EL (cell line): ENCODE measurements at places on chromosomes 11 and 22.
A peak's percentile ranks its signal among the peaks of the same experiment; 100 is the strongest.

GRCh38 chr11:72807792-72808191 lies 6.4 kb upstream of the ATG16L2 start:
- DNase-seq = no peak

DNA sequence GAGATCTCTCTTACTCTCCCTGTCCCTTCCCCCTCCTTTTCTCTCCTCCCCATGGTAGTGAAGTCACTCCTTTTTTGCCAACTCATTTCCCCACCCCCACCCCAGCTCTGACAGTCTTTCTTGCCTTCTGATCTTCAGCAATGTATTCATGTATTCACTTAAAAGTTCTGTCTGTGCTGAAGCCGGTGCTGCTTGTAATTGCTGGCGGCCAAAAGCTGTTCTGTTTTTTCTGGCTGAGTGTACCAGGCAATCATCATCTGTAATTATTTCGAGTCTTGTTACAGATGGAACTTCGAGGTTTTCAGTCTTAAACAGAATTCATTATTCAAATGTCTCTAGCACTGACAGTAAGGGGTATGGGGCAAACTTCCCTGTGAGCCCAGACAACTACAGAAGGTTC lies 99.5 kb downstream of the SPATA19 start:
- no peak for DNase-seq

DNA sequence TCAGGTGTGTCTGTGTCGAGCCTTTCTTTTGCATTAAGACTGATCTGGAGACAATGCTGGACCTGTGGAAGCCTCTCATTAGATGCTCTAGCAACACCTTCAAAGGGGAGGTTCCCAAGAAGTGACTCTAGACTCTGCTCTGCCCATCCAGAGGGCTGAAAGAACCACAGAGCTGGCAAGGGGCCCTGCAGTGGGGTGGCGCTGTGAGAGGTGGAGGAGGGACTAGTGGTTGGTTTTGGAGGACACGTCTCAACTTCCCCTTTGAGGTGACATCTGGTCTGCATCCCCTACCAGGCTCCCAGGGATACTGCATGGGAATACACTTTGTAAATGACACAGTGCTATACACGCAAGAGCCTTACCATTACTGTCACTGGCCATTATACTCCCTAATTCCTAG lies 34.2 kb upstream of the SYT13 start:
- DNase-seq = no peak

DNA sequence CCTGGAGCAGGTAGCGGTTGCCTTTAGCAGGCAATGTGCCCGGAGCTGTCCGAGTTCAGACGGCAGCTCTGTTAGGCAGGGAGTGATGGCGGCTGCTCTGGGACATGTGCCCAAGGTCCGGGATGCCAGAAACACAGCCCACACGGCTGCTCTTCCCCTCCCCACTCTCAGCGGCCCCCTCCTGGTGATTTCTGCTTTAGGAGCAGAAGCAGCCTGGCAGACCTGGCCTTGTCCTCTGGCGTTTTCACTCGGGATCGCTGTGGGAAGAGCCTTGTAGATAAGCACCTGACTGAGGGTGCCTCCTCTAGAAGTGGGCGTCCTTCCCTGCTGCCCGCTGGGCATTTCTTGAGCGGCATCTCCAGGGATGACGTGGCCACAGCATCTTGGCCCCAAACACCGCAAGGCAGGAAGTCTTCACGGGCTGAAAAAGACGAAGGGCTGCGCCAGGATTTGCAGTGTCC lies 392.2 kb downstream of the TBC1D22A start:
- DNase-seq = peak; percentile 83

- peak; percentile 62 for DNase-seq
Measured at GRCh38 chr11:107017433-107018218, 650 bp downstream of the GUCY1A2 start.

GRCh38 chr11:44770401-44770800 lies 43.6 kb downstream of the TSPAN18 start:
- no peak for DNase-seq

GRCh38 chr11:61679893-61680621 lies at the start of gene DAGLA:
Gene DAGLA (plus strand): TSS chr11:61680391. CDS start chr11:61720156, 39,765 bp downstream.
- peak; percentile 62 for DNase-seq

GRCh38 chr11:40129266-40129665 lies 1330.2 kb downstream of the LRRC4C start:
- no peak for DNase-seq

- no peak for DNase-seq
Measured at GRCh38 chr11:117097014-117097388, 1.2 kb downstream of the SIK3 start.

DNA sequence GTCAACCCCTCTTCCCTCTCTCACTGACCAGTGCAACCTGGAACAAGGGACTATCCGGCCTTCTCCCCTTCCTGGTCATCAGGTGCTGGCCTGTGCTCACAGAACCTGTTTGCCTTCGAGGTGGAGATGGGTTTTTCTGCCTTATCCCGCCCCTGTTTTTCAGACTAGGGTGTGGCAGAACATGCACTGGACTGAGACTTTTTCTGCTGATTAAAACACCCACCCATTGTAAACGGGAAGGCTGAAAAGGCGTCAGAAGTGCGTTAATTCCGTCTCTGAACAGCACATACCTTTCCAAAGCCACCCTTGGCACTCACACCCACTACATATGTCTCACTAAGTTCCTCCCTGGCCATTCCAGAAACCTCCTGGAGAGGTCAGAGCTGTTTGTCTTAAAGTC lies 4.4 kb upstream of the B3GNT6 start:
- DNase-seq = no peak

DNA sequence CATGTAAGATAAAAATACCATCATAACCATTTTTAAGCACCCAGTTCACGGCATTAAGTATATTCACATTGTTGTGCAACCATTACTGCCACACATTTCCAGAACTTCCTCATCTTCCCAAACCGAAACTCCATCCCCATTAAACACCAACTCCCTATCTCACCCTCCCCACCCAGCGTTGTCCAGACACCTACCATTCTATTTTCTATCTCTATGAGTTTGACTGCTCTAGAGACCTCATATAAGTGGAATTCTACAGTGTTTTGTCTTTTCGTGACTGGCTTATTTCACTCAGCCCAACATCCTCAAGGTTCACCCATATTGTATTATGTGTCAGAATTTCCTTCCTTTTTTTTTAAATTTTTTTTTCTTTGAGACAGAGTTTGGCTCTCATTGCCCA lies 45.2 kb downstream of the PPFIA1 start:
- no peak for DNase-seq

DNA sequence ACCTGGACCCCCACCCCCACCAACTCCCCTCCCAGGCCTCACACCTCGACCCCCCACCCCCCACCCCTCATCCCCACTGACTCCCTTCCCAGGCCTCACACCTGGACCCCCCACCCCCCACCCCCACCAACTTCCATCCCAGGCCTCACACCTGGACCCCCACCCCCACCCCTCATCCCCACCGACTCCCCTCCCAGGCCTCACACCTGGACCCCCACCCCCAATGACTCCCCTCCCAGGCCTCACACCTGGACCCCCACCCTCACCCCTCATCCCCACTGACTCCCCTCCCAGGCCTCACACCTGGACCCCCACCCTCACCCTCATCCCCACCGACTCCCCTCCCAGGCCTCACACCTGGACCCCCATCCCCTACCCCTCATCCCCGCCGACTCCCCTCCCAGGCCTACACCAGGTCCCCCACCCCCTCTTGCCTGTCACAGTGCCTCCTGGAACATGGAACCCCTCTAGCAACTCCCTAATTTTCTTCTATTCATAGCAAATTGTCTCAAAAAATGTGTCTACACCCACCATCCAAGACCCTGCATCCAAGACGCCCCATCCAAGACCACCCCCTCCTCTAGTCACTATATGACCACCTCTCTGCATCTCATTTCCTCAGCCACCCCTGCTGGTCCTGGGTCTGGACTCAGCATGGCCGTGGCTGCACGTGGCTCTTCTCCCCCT lies 36.9 kb upstream of the BRSK2 start:
- no peak for DNase-seq

DNA sequence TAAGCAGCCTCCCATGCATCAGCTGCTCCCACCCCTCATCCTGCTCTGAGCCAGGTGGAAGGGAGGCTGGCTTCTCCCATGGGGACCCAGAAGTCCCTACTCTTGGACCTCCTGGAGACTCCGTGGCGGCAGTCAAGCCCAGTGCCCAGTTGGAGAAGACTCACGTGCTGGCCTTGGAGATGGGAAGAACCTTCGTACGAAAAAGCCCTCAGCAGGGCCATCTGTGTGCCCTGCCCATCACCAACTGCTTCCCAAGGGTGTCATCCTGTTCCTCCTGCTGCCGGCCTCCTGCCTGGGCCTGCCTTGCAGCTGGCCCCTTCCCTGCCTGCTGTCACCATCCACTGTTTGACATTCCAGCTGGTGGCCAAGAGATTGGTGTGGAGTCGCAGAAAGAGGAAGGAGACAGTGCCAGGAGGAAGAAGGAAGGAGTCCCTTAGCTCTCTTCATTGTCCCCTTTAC lies 28.0 kb downstream of the ARHGAP1 start:
- no peak for DNase-seq

DNA sequence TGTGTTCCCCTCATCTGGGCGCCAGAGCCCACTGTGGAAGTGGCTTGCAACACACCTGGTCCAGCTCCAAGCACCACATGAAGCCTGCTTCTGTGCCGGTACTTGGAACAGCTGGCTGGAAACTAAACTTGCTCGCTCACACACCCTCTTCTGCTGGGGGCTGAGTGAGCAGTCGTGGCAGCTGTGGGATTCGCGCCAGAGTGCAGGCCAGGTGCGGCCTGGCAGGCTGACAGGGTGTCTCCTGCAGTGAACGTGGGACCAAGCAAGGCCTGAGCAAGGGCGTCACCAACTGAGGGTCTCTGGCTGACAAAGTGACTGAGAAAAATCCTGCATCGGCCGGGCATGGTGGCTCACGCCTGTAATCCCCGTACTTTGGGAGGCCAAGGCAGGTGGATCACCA lies 15.2 kb downstream of the SMC1B start:
- DNase-seq = no peak

- peak; percentile 48 for DNase-seq
Measured at GRCh38 chr11:101436511-101437142, 147.2 kb downstream of the TRPC6 start.

DNA sequence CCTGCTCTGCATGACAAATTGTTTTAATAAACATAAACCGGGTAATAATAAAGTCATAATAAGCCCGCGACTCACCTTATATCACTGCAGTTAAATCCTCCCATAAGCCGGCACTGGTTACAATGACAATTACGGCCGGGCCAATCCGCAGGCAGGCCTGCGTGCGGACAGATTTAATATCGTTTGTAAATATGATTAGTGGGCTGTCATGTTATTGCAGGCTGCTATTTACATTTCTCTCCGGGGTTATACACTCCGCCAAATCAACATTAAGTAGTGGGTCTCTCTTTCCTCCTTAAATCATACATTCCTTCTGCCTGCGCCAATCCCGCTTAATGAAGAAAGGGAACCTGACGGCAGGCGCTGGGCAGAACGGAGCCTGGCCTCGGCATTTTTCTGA lies 51.8 kb upstream of the LMO1 start:
- no peak for DNase-seq

- DNase-seq = no peak
Measured at GRCh38 chr11:115990004-115990447, 485.8 kb upstream of the CADM1 start.

DNA sequence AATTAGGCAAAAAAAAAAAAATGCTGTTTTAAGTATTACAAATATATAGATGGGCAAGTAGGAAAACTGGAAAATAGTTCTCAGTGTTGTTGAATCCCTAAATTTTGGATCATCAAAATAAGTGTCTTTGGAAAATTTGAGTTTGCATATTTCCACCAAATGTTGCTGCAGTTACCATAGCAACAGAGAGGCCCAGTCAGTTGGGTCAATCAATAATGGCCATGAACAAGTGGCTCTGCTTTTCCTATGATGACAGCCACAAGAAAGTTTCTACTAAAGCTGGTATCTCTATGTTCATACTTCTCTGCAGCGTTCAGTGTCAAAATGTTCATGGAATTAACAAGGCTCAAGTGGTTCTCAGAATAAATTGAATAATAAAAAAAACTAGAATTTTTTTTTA lies 79.1 kb downstream of the SERGEF start:
- DNase-seq = no peak

GRCh38 chr11:88521799-88522201 lies 184.3 kb upstream of the CTSC start:
- DNase-seq = no peak

DNA sequence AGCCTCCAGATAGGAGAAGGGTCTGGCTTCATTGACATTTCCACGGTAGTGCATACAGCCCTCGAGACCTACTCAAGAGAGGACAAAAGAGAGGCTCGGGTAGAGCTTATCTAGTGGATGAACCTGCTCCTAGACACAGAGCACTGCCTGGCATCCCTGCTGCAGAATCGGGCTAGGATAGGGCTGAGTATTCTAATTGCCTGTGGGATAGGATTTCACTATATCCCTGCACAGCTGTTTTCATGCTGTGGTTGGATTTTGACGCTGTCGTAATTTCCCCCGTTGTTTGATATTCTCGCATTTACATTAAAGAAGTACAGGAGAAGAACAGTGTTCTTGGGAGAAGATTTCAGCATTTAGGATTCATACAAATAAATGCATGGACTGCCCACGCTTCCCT lies 107.8 kb downstream of the KIRREL3 start:
- no peak for DNase-seq

GRCh38 chr22:20922141-20922751 lies 5.0 kb downstream of the CRKL start:
- DNase-seq = peak; percentile 53

DNA sequence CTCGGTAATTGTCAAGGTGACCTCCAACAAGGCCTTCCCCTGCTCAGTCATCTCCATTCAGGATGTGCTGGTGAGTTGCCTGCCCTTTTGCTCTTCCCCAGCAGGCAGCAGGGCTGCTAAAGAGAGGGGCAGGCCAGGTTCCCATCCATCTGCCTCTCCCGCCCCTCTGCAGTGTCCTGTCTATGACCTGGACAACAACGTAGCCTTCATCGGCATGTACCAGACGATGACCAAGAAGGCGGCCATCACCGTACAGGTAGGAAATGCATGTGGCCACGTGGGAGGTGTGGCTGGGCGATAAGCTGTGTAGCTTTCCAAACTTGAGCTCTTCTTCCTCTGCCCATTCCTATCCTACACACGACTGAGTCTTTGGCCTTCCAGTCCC lies 4.0 kb downstream of the SIDT2 start:
- no peak for DNase-seq

- DNase-seq = no peak
Measured at GRCh38 chr11:27514076-27514475, 7.5 kb upstream of the LIN7C start.

DNA sequence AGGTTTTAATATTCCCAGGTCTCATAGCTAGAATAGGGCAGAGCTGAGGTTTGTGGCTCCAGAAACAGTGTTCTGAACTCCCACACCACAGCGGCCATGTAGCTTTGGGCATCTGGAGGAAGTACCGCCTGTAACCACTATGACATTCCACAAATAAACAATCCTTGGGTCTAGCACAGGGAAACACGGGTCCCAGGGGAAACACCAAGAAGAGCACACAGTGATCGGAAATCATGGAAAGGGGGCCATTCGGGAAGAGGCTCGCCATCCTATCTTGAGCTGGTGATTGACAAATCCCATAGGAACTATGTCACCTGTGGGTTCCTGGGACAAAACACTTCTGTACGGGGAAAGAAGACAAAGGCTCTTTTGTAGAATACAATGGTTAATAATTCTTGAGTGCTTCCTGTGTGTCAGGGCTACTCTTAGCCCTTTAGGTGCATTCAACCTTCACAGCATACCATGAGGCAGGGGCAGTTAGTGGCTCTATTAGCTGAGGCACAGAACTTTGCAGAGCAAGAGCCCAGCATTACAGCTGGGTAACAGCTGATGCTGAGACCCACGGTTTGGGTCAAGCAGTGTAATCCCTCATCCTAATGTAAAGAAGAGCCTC lies 514.2 kb downstream of the NTM start:
- no peak for DNase-seq
